Vein endothelial cell (primary cell): ENCODE measurements at places on chromosomes 3 and 15. TPM values are rescaled to one million over a fixed set of nuclear protein-coding genes. Genes with fewer than 3 reads are reported as not detected.

ATP8B4 gene
- total RNA-seq, result 0.29 and 0.33 TPM in 2 replicates

PAQR5 gene
- total RNA-seq, result 0.67 TPM in 1 of 2 replicates, not detected in the other

PLSCR4 gene
- 176 and 486 TPM in 2 replicates for total RNA-seq

PTPN9 gene
- 24.8 and 27.2 TPM in 2 replicates for total RNA-seq

TMEM212 gene
- not detected in 2 replicates for total RNA-seq

AMT gene
- total RNA-seq, result 0.67 and 1.3 TPM in 2 replicates

KCNH8 gene
- under 0.01 TPM in 1 of 2 replicates, not detected in the other for total RNA-seq

GPR176 gene
- 56.6 and 83.3 TPM in 2 replicates for total RNA-seq

CCR8 gene
- total RNA-seq, result not detected in 2 replicates

RHOV gene
- total RNA-seq, result under 0.01 and 0.10 TPM in 2 replicates

GPR27 gene
- not detected in 2 replicates for total RNA-seq

EFCAB12 gene
- under 0.01 and 0.19 TPM in 2 replicates for total RNA-seq

SMAD6 gene
- total RNA-seq, result 15.3 and 24.2 TPM in 2 replicates

TP63 gene
- total RNA-seq, result not detected in 2 replicates

CCDC54 gene
- not detected in 2 replicates for total RNA-seq

MINAR1 gene
- total RNA-seq, result 1.2 and 2.6 TPM in 2 replicates

INAFM2 gene
- 15.0 and 19.6 TPM in 2 replicates for total RNA-seq

AGBL1 gene
- under 0.01 TPM in 1 of 2 replicates, not detected in the other for total RNA-seq

GPR149 gene
- total RNA-seq, result not detected in 2 replicates

KBTBD13 gene
- total RNA-seq, result not detected in 2 replicates

JAGN1 gene
- total RNA-seq, result 25.2 and 26.9 TPM in 2 replicates

FAM3D gene
- total RNA-seq, result under 0.01 TPM in 1 of 2 replicates, not detected in the other

ARHGEF3 gene
- total RNA-seq, result 13.1 and 14.6 TPM in 2 replicates

CCDC66 gene
- total RNA-seq, result 16.7 and 19.7 TPM in 2 replicates

IP6K2 gene
- 58.8 and 67.6 TPM in 2 replicates for total RNA-seq

PRKCI gene
- total RNA-seq, result 31.4 and 39.6 TPM in 2 replicates

C3orf85 gene
- not detected in 2 replicates for total RNA-seq

CAMKV gene
- not detected in 2 replicates for total RNA-seq

MGA gene
- 31.8 and 38.9 TPM in 2 replicates for total RNA-seq

CAMP gene
- not detected in 2 replicates for total RNA-seq

SCG3 gene
- 0.10 TPM in 1 of 2 replicates, not detected in the other for total RNA-seq

CILP gene
- not detected in 2 replicates for total RNA-seq

SOX2 gene
- not detected in 2 replicates for total RNA-seq

RARB gene
- total RNA-seq, result 4.2 and 4.4 TPM in 2 replicates

FOXL2 gene
- under 0.01 and 0.10 TPM in 2 replicates for total RNA-seq

SYNPR gene
- total RNA-seq, result not detected in 2 replicates

COL6A5 gene
- not detected in 2 replicates for total RNA-seq

RUBCN gene
- 23.5 and 31.0 TPM in 2 replicates for total RNA-seq

GOLGA8N gene
- total RNA-seq, result 1.3 and 1.8 TPM in 2 replicates

SPINT1 gene
- 3.2 and 5.2 TPM in 2 replicates for total RNA-seq

RARRES1 gene
- 0.96 and 1.3 TPM in 2 replicates for total RNA-seq

MUSTN1 gene
- 0.29 TPM in 1 of 2 replicates, not detected in the other for total RNA-seq

BFSP2 gene
- total RNA-seq, result not detected in 2 replicates

DPH3 gene
- 21.9 and 22.2 TPM in 2 replicates for total RNA-seq

GAP43 gene
- not detected in 2 replicates for total RNA-seq
